ENCODE measurements at places on chromosomes 7 and 10.

DNA sequence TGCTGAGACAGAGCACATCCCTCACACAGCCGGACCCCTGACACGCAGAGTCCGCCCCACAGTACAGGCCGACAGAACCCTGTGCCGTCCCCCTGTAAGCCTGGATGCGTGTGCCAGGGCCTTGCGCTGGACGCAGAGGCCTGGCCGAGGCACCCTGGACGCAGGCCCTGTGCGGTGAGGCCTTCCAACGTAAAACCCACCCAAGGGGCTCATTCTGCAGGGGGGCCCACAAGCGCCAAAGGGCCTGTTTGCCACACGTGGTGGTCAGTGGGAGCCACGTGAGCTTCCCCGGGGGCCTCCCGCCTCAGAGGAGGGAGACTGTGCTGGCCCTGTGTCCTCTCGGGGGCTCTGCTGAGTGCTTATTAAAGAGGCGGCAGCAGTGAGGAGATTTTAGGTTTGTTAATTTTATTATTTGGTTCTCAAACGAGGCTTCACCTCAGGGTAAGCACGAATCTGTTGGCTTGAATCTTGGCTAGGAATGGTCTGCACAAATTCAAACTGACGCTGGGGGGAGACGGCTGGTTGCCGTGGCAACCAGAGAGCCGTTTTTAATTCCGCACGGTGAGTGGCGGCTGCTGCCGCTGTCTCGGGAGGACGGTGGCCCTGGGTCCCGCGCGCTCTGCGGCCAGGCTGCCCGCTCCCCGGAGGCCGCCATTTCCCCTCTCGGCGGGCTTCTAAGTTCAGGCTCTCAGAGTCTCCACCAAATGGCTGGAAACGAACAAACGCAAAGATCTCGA is 4.9 kb upstream of the ADGRA1 start:
- DNase-seq = no peak

- no peak for DNase-seq
Measured at GRCh38 chr7:51457079-51457478, 140.5 kb upstream of the COBL start.

DNA sequence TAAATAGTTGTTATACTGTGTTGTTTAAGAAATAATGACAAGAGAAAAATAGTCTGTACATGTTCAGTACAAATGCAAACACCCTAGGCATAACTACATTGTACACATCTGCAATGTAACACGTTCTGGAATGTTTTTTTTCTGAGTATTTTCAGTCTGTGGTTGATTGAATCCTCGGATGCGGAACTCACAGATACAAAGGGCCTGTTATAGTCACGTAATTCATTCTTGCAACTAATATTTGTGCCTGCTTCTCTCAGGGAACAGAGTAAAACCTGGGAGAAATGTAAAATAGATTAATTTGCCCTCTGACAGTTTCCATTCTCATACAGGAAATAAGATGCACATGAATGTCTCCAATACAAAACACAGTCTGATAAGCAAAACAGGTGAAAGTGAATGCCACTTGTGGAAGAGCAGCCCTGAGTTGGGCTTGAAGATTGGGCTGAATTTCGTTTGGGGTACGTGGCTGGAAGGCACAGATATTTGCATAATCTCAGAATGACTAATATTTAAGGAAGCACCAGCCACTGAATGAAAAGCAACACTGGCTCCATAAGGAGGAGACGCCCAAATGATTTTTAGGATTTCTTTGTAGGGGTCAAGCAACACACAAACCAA is 19.1 kb downstream of the DENND2A start:
- DNase-seq = no peak

- DNase-seq = no peak
Measured at GRCh38 chr7:115066634-115067033, 144.7 kb downstream of the MDFIC start.

- DNase-seq = no peak
Measured at GRCh38 chr10:69761320-69761719, 40.4 kb upstream of the COL13A1 start.

GRCh38 chr7:102147008-102147407 is 139.7 kb upstream of the SH2B2 start:
- no peak for DNase-seq
